HS-27A (cell line): ENCODE measurements at places on chromosomes 7 and 10.

DNA sequence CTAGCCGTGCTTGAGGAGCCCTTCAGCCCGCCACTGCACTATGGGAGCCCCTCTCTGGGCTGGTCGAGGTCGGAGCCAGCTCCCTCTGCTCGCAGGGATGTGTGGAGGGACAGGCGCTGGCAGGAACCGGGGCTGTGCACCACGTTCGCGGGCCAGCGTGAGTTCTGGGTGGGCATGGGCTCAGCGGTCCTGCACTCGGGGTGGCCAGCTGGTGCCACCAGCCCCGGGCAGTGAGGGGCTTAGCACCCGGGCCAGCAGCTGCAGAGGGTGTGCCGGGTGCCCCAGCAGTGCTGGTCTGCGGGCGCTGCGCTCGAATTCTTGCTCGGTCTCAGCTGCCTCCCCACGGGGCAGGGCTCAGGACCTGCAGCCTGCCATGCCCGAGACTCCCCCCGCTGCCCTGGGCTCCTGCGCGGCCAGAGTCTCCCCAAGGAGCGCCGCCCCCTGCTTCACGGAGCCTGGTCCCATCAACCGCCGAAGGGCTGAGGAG is 90.8 kb upstream of the NRG3 start:
- DNase-seq, result no peak

GRCh38 chr7:30330134-30331111 is 46.0 kb downstream of the ZNRF2 start:
- no peak for DNase-seq

GRCh38 chr10:71705582-71705981 is 14.0 kb downstream of the C10orf105 start:
- DNase-seq, result no peak

DNA sequence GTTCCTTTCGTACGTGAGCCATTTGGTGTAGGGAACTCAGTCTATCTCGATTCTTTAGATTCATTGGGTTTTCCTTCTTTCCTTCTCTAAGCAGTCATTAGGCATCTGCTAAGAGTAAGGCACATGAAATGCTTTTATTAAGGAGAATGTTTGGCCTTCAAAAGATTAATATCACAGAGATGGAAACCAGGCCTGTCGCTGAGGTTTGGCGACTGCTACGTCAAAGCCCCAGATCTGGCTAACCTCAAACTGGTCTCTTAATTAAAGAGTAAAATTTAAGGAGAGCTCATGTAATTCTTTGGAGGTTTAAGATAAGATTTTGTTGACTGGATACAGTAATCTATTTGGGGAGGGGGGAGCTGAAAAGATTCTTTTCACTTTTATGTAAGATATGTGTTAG is 189.8 kb downstream of the JCAD start:
- DNase-seq, result no peak

DNA sequence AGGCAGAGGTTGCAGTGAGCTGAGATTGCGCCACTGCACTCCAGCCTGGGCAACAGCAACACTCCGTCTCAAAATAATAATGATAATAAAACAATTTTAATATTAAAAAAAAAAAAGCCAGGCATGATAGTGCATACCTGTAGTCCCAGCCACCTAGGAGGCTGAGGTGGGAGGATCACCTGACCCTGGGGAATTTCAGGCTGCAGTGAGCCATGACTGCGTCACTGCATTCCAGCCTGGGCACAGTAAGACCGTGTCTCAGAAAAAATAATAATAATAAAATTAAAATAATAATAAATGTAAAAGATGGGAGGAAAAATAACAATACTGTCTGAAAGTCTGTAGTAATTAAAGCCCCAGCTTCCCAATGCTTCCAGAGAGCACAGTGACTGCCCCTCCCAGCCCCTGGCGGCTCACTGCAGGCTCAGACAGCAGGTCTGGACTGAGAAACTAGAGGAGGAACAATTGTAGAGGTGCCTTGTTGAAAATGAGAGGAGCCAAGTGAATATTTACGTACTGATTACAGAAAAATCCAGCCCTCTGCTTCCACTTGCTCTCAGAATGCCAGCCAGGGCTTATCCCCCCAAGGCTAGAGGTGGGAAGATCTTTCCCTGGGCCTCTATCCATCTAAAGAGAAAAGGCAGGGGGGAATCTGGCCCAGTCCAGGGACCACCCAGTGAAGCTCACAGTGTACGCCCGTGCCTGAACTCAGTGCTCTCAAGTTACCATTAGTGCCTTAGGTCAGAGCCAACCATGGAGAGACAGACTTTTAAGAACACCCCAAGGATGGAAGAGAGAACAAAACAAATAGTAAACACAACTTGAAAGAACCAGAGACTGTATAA is 112.8 kb downstream of the PARD3 start:
- no peak for DNase-seq

DNA sequence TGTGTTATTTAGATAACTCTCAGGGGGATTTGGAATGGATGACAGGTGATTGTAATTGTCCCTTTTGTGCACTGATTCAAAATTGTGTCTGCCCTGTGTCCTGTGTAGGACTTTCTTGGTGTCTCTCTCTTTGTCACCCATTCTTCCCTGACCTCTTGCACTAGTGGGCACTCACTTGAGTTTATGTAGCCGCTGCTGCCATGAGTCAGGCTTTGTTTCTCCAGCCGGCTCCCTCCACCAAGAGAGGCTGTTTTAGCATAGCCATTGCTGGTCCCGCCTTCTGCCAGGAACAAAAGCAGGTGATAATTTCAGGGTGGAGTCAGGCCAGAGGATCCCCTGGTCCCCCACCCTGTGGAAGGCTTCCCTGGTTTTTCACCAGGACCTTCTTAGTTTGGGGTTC is 8.4 kb downstream of the COL17A1 start:
- no peak for DNase-seq

DNA sequence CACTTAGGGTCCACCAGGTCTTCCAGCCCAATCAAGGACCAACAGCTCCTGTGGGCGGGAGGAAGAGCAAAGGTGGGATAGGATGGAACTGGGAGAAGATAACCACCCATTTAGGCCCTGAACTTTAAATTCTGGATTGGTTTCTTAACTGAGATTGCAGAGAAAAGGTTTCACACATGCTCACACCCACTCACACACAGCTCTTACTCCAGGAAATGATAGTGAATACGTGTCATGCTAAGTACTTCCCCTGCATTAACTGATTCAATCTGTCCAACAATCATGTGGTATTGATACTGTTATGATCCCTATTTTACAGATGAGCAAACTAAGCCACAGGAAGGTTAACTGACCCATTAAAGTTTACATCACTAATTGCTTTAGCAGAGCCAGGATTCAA is 4.6 kb upstream of the CYP3A4 start:
- no peak for DNase-seq

DNA sequence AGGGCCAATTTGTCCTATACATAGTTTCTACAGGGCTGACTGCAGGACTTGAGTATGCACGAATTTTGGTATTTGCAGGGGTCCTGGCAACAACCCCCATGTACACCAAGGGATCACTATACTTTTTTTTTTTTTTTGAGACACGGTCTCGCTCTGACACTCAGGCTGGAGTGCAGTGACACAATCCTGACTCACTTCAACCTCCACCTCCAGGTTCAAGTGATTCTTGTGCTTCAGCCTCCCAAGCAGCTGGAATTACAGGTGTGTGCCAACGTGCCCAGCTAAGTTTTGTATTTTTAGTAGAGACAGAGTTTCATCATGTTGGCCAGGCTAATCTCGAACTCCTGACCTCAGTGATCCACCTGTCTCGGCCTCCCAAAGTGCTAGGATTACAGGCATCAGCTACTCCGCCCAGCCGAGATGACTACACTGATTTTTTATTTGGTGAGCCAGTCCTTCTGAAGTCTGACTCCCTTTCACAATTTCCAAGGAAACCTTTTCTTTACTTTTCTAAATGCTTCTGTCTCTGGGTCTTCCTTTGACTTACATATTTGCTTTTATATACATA is 19.8 kb downstream of the CFAP70 start:
- no peak for DNase-seq

- DNase-seq, result no peak
Observed at GRCh38 chr7:114218283-114218682, 196.3 kb upstream of the FOXP2 start.

DNA sequence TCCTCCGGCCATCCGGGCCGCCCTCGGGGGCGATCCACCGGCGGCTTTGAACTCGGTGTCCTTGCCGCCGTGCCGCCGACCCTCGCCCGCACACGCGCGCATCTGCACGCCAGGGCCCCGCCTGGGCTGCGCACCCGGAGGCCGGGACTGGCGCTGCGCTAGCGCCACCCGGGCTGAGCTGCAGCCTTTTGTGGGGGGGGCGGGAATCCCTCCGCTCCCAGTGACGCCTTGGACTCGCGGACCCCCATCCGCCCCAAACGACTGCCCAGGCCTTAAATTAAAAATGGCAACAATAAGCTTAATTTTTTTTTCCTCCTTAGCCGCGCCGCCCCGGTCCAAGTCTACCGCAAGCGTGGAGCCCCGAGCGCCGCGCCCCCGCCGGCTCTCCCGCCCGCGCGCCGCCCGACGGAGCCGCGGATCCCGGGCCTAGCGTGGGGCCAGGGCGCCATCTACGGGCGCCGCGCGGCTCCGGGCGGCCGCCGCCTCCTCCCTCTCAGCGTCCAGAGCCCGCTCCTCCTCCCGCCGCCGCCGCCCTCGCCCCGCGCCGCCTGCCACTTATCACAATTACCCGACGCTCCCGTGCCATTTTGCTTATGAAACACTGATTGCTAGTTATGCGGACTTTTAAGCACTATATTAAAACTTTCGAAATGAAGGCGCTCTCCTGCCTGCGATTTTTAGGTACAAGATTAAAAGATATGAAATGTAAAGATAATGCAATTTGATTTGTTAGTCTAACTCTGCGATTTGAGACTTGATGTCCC is 7.5 kb upstream of the EBF3 start:
- no peak for DNase-seq

DNA sequence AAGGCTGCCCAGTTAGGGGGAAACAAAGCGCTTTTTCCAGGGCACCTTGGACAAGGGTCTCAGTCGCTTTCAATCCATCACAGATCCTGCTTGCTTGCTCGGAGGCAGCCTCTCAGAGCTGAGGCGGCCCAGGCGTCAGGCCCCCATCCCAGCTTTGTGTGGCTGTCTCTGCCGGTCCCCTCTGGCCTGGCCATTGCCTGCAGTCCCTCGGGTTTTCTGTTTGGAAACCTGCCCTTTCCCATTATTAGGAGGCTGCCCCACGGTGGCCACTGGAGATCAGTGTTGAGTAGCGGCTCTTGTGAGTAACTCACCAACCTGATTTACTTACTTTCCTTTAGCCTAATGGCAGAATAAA is 216.1 kb downstream of the GLRX3 start:
- no peak for DNase-seq

- DNase-seq, result no peak
Observed at GRCh38 chr7:108815815-108816214, 246.1 kb downstream of the DNAJB9 start.

DNA sequence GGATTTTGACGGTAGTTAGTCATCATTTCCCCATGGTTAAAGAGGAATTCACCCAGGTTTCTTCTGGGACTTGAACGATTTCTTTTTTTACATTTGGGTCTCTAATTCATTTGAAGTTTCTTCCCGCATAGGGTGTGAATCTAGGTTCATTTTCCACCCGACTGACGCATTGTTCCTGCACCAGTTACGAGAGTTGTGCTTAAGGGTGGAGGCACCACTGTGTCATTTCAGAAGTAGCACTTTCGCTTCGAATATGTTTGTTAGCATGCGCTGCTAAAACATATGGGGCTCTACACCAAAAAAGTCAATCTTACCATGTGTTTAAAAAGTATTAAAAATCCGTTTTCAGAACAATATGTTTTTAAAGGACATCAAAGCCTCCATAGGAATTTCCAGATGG is 140.3 kb downstream of the VIPR2 start:
- DNase-seq, result no peak

DNA sequence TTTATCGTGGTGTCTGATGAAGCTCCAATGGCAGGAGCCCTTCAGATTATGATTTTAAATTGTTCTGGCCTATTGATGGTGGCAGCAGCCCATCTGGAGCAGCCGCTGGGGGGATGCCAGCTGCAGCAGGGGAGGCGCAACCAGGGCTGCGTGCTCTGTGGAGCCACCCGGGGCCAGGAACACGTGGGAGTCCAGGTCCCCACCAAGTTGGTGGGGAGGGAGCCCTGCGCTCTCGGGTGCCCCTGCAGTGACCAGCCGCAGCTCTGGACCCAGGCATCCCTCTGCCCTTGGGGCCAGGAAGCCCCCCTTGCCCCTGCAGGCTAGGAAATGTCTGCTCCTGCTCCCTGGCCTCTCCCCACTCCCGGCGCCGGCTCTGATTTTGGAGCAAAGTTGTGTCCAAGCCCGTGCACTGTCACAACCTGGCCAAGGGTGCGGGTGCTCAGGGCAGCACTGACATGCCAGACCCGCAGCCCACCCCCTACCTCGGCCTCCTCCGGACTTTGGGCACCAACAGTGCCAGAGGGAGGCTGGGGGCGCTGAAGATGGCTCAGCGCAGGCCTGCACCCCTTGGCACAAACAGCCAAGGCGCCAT is 147.2 kb upstream of the ADO start:
- DNase-seq, result no peak

DNA sequence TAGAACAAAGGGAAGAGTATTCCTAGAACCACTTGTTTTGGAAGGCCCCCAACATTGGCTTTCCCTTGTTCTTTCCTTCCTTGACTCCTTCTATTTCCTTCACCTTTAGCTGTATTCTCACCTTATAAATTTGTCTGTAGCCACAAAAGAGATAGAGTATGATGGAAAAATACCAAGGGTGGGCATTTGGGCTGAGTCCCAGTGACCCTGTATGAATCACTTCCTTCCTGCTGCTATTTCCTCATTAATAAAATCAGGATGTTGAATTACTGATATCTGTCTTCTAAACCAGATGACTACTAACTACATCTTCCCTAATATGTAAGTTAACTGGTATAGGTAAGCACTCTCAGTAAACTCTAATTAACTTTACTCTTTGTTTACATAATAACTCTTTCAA is 55.1 kb downstream of the IFIT5 start:
- DNase-seq, result no peak

DNA sequence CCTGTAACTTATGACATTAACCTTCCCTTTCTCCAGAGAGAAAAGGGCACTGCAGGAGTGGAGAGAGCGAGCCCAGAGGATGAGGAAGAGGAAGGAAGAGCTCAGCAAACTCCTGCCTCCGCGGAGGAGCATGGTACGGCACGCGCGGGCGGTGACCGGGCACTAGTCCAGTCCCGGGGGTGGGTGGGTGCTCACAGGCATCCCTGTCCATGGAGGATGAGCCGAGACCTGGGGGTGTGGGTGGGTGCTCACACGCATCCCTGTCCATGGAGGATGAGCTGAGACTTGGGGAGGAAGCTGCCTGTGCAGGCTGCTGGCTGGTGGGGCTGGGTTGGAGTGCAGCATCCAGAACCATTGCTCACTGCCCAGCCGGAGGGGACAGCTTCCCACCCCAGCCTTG is 23.8 kb downstream of the LRRC27 start:
- DNase-seq, result no peak

DNA sequence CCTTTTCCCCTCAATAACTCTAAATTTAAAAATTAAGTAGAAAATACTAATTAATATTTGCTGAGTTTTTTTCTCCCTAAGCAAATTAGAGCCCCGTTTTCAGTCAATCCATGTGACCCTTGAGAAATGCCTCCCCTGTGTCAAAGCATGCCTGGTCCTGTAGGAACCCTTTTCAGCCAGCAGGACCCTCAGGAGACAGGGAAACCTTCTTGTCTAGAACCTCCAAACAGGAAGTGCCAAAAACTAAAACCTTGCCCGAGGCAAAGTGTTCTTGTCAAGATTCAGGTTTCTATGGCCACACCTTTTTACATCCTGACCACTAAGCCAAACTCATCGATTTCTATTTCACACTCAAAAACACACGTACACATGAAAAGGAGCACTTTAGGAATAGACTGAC is 60.1 kb upstream of the NFE2L3 start:
- no peak for DNase-seq

GRCh38 chr7:146591976-146592375 is 475.4 kb downstream of the CNTNAP2 start:
- no peak for DNase-seq

GRCh38 chr10:73653701-73654100 is 2.1 kb downstream of the SYNPO2L start:
- no peak for DNase-seq
